Left ventricle myocardium superior (tissue), 1 donor: ENCODE measurements at places on chromosomes 5 and 9. TPM values are rescaled to one million over a fixed set of nuclear protein-coding genes. Genes with fewer than 3 reads are reported as not detected.

DNA sequence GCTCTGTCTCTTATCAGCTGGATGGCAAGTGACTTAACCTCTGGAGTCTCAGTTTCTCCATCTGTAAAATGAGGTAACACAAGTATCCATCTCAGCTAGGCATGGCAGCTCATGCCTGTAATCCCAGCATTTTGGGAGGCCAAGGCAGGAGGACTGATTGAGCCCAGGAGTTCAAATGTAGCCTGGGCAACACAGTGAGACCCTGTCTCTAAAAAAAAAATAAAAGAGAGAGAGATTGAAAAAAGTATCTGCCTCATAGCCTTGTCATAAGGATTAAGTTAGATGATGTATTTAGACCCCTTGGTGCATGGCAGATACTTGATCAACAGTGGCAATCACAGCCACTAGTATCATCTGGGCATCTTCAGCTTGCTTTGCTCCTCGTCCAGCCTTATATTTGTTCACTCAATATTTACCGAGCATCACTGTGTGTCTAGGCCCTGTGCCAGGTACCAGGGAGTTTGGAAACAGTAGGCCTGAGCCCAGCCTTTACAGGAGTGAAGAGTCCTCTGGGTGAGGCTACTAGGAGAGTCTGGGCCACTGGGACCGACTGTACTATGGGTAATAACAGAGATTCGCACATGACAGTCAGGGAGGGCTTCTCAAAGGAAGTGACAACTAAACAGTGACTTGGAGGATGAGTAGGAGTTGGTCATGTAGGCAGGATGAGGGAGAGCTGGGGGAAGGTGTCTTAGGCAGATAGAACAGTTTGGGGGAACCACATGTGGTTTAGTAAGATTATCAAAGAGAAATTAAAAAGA is 34.2 kb downstream of the CORO2A start:
- DNase-seq: no peak

DNA sequence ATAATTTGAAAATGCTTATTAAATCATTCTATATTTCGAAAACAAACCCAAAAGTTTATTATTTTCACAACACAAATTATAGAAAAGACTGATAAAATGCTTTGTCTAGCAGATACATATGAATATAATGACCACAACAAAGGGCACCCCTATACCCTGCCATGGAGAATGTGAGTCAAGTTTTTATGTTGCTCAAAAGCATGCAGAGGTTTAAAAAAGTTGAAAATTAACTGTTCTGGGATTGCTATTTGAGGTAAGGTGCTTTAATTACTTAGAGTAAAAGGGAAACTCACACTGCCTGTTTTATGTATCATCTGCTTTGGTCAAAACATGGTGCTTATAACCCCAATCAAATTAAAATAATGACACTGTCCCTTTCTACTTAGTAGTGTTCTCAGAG is 41.0 kb downstream of the MLANA start:
- DNase-seq: no peak

- DNase-seq: no peak
Observed at GRCh38 chr9:95857124-95857523, 18.4 kb upstream of the ERCC6L2 start.

DNA sequence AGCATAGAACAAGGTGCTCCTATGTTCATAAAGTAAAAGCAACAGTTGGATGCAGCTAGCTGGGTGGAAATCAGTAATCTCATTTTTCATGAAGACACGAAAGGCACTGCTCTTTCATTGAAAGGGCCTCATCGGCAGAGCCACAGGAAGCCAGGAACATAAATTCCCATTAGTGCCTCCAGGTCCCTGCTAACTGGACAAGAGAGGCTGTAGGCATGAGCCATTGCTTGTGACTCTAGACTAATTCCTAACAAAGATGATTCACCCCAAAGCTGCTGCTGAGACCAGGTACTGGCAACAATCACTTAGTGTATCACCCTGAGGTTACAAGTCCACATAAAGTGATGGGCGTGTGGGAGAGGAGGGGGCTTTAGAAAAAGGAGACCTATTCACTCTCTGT is 141.8 kb downstream of the BRINP1 start:
- no peak for DNase-seq

GRCh38 chr5:103800741-103801495 is 238.3 kb upstream of the NUDT12 start:
- DNase-seq: no peak

DNA sequence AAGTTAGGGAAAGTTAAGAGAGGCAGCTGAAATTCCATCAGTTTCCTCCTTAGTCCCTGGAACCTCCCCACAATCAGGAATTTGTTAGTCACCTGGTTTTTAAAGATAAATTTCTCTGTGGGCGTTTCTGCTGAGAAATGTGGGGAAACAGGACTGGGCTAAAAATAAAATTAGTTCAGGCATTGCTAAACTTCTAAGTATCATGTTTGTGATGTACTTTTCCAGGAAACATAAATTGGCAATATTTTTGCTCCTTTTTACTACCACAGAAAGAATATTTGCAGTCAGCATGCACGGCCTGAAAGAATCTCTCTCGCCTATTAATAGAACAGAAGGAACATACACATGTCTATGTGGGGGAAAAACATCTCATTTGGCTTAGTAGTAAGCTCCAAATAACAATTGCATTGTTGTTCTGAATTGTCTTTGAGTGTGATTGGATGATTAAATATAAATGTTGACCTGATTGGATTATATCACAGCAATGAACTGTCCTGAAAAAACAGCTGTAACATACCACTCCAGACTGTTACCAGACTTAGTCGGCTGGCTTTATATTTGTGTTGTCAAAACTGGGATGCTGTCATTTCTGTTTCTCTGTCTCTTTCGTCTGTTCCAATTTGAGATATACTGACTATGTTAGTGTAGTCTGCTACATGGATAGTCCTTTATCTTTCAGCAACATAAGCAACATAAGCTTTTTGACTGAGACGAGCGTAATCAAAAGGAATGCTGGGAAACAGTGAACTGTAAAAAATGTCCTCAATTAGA is 12.9 kb downstream of the TJP2 start:
- DNase-seq: no peak

DNA sequence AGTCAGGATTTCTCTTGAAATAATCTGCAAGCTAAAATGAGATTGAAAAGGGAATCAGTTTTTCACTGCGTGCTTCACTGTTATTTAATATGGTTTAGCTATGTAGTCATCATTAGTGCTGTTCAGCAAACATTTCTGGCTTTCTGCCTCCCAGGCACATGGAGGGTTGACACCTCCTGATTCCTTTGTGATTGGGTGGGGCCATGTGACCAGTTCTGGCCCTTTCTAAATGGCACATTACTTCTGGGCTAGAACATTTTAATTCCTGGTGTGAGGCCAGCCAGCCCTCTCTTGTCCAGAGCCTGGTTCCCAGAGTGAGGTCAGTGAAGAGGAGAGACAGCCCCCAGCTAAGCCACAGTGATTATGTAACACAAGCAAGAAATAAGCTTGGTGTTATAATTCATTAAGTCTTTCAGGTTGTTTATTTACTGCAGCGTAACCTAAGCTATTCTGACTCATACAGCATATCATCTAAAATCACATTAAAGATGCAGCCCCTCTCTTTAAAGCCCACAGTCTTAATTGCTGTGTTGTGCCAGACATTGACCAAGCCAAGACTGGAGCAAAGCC is 17.4 kb upstream of the ARSI start:
- DNase-seq: peak; percentile 57

DNA sequence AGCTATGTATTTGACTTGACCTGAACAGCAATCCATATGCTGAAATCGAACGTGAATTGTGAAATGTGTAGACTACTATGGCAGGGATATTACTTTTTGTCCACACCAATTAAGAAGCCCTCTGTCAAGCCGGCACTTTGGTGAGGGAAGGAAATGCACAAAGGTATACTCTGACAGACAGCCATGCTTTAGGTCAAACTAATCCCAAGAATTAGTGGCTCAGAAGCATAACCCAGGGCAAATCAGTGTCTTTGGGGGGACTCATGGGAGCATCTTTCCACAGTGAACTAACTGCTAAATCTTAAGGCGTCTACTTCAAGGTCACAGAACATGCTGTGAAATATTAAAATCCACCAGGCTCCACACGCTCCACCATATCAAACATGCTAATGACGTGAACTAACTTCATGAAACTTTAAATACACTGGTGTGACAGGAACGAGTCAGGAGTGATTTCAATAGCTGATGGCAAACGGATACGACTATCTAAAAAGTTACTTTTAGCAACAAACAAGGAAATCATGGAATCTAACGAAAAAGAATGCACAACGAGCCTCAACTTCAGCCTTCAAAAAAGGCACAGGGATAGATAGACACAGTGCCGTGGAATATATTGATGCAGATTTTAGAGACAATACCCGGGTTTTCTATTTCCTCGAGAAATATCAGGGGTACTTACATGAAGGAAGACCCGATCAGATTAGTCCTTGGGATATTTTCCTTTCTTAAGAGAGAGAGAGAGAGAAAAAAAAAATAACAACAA is 527 bp downstream of the MEF2C start:
- no peak for DNase-seq

Gene GKAP1
- 25.3 TPM for total RNA-seq

DNA sequence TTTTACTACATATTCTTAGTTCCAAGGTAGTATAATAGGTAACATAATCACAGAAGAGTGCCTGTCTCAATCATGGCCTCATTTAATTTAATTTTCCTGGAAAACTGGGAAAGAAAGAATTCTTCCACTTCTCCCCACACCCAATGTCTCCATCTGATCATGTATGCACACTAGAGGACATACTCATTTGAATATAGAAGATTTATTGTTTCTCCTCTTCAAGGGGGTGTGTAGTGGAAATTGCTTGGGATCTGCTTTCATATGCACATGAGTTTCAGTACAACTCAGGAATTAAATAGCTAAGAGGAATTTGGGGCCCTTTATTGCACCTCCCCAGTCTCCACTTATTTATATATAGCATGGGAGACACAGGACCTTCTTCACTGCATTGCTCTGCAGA is 285.1 kb downstream of the SH3GL2 start:
- no peak for DNase-seq

Gene NPR3
- total RNA-seq: 16.3 TPM

- DNase-seq: no peak
Observed at GRCh38 chr5:113061846-113062780, 85.5 kb downstream of the DCP2 start.

DNA sequence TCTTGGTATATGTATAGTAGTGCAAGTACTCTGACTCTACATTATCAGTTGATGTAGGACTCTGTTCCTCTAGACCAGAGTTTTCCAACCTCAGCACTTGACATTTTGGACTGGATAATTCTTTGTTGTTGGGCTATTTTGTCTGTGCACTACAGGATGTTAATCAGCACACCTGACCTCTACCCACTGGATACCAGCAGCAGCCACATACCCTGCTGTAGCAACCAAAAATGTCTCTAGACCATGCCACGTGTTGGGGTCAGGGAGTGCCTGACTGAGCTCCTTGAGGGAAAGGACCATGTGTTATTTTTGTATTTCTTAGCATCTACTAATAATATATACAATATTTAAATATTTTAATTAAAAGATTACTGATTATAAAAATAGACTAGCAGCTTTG is 42.7 kb downstream of the TNPO1 start:
- DNase-seq: no peak

- DNase-seq: no peak
Observed at GRCh38 chr5:178165581-178165980, 11.9 kb upstream of the NHP2 start.

- no peak for DNase-seq
Observed at GRCh38 chr5:137750436-137750835, 3.7 kb downstream of the HNRNPA0 start.
